Fibroblast of skin of scalp (primary cell): ENCODE measurements at places on chromosomes 2 and 18.

GRCh38 chr2:239813261-239814115 is 211.7 kb downstream of the NDUFA10 start:
- no peak for DNase-seq

DNA sequence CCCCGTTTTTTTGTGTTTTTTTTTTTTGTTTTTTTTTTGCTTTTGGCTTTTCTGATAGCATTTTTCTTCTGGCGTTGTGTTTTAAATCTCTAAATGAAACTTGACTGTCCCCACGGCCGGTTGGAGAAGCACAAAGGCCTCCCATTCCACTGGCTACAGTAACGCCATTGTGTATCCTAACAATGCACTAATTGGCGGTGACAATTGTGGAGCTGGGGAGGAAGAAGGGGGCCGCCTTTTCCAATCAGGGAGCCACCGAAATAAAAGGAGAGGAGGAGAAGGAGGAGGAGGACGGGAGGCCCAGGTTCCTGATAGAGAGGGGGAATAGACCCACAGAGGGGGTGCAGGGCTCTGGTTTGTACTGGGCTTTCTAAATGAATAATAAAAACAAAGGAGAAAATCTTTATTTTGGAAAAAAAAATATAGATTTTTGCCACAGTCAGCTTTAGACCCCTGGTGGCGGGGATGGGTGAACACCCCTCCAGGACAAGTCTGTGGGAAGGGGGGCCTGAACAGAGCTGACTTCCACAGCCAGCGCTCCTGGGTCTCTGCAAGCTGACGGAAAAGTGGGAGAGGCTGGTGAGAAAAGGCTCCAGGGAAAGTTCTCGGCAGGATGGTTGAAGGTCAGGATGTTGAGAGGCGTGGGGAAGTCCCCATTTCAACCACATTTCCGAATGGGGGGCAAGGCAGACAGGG is 43.7 kb upstream of the FZD5 start:
- no peak for DNase-seq

DNA sequence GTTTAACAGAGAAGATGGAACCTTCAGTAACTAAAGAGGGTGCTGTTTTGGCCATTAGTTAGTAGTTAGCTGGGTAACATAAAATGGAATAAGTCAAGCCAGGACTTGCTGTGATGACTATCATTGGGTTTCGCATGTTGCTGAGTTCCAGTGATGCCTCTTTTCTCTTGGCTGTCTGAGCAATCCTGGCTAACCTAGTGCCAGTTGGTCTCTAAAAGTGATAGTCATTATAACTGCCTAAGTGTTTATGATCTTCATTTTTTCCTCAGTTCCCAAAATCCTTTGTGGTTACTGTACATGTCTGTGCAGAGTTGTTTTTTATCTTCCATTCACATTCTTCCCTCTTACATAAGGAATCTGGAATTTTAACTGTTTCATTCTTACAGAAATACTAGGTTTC is 33.4 kb downstream of the WDR43 start:
- DNase-seq, result peak; percentile 52

DNA sequence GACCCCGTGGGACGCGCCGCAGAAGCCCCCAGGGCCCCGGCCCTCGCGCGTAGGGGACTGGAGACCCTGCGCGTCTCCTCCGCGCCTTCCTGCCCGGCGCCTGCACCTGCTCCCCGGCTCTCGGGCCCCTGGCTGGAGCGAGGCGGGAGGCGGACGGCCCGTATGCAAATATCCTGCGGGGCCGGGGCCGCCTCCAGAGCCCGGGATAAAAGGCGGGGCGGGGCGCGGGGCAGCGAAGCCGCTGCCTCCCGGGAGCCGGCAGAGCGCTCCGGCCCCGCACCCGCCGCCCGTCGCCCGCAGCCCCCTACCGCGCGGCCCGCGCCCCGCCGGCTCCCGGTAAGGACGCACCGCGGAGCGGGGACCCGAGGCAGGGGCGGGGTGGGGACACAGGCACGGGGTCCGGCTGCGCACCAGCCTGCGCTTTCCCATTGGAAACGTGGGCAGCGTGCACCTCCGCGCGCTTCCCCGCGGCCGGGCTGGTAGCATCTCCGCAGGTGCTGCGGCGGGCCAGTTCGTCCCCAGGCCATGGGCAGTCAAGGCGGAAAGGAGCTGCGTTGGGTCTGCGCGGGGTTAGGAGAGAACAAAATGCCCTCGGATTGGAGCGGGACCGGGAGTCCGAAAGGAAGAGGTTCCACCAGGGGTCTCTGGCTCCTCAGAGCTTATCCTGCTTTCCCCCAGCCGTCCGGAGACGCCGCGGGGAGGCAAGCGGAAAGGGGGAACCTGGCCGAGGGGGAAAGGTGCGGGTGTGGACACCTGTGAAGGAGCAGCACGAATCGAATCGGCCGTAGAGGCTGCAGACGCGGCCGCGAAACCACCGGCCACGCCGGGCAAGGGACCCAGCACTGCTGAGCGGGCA is at the start of gene ATP6V1C2:
TSS of gene ATP6V1C2 (plus strand) at position 235 of the 856 bp plus-strand sequence. CDS start 1,220 bp downstream, outside the sequence.
- DNase-seq, result no peak

- DNase-seq, result peak; percentile 68
Measured at GRCh38 chr2:173991856-173992588, 26.8 kb upstream of the SP3 start.

DNA sequence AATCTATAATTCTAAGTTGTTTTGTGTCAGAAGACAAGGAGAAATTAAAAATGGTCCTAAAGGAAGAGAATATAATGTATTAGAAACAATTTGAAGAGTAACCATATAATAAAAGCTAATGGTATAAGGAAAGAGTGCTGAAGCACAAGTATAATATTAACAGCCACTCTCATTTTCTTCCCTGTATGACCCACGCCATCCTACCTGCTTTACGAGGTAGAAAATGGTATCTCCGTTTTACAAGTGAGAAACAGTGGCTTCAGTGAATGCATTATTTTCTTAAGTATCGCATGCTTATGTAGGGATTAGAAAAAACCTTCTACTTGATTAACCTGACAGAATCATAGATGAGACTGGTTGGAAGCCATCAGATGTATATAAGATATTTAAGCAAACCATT is 266.2 kb downstream of the CCDC102B start:
- DNase-seq, result no peak

- DNase-seq, result no peak
Measured at GRCh38 chr2:38301340-38301968, 75.6 kb downstream of the ATL2 start.
